NCI-H1436 (cell line): ENCODE measurements at places on chromosomes 16 and 17.
A peak's percentile ranks its signal among the peaks of the same experiment; 100 is the strongest.

GRCh38 chr16:1169285-1170075 lies 16.6 kb downstream of the CACNA1H start:
- DNase-seq = no peak

DNA sequence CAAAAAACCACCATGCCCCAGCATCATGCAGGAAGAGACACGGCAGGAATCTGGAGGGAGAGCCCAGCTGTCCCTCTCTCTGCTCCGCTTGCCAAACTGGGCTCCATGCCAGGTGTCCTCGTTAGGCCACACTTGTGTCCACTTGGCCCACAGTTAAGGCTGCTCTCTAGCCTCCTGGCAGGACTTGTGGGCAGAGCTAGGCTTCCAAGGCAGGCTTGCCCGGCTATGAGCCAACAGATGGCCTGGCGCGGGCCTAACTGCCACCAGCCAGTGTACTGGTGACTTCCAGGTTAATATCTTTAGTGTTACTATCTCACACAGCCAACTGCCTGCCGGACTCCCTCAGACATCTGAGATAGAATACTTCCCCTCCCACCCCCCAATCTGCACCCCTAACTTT lies 10.6 kb downstream of the ATP6V0D1 start:
- no peak for DNase-seq

GRCh38 chr17:82592767-82593589 lies 55.3 kb downstream of the WDR45B start:
- DNase-seq = peak; percentile 85

DNA sequence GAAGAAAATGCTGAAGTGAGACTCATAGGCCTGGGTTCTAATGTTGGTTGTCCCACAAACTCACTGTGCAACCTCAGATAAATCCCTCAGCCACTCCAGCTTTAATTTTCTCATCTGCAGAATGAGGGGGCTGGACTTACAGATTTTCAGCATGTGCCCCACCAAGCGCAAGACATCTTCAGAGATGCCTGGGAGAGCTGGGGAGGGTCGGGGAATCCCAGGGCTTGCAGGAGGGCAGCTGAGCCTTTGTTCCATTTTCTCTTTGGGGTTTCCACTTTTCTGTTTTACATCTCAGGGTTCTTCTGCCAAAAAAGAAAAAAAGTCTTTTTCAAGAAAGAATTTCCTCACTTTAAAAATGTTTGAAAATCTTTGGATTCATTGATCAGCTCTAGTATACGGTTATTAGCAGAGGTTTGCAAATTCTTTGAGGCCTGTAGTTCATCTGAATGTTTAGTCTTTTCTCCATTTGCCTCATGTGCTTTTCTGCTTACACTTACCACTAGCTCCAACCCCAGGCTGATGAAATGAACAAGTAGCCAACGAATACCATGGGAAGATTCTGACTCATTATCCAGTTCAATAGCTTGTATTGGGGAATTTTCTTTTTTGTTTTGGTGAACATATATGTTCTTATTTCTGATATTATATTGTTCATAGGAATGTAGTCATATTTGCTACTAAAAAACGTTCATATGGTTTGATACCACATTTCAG lies 56.4 kb downstream of the CHD9 start:
- DNase-seq = no peak

DNA sequence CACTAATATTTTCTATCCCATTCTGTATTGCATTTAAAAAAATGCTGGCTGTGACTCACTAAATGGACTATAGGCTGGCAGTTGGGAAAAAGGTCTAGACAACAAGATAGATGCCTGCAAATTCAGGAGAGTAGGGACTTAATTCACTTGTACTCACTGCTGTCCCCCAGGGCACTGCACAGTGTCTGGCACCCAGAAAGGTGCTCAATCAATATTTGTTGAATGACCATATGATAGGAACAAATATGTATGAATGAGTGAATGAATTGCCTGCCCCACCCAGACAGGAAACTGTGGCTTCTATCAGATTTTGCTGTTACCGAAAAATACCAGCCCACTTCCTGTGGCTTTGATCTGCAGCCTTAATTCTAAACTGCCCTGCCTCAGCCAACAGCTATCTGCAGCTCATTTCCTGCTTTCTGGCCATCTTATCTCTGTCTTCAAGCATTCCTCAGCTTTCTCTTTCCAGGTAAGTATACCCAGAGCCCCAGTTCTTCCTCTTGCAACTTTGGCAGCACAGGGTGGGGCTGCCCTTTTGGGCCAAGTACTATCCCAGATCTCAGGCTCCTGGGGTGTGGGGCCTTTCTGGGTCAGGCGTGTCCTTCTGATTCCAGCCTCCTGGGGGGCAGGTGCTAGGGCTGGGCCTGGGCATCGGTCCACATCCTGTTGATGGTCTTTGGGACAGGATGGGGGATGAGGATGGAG lies 15.3 kb upstream of the TNS4 start:
- DNase-seq = no peak

DNA sequence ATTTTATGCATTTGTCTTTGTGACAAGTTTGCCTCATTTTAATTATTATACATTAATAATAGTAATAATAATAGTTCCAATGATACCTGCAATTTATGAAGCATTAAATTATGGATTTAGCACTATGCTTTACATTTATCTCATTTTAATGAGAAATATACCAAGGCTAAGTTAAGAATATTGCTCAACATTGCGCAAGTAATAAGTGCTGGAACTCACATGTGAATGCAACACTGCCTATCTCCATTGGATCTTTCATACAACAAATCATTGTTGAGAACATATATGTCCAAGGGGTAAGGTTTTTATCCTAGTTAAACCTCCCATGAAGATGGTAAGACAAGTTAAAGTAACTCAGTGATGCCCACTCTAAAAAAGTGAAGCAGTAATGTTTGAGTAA lies 703.7 kb upstream of the SOX9 start:
- no peak for DNase-seq

GRCh38 chr16:87470332-87470731 lies 22.5 kb downstream of the ZCCHC14 start:
- DNase-seq = no peak

DNA sequence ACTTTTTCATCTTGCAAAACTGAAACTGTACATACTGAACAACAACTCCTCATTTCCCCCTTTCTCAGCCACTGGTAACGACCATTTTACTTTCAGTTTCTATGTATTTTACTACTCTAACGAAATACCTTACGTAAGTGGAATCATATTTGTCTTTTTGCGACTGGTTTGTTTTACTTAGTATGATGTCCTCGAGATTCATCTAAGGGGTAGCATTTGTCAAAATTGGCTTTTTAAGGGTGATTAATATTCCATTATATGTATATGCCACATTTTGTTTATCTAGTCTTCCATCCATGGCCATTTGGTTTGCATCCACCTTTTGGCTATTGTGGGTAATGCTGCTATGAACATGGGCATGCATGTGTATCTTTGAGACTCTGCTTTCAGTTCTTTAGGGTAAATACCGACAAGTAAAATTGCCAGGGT lies 10.4 kb downstream of the KPNB1 start:
- DNase-seq = no peak

GRCh38 chr17:66952031-66952524 lies 12.4 kb upstream of the CACNG4 start:
- no peak for DNase-seq

DNA sequence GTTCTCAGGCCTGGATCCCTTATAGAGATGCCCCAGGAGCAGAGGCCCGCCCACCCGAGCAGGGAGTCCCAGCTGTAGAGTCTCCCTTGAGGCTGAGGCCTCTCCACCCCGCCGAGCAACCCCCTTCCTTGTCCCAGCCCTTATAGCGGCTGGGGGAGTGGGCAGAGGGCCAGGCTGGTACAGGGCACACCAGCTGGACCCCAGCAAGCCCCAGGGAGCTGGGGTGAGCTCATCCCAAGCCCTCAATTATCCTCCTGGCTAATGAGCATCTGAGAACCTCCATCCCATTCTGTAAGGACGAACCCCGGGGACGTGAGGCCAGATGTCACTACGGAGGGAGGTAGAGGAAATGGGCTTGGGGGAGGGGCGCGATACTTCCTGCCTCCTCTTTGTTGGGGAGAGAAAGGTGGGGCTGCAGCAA lies 3.2 kb upstream of the SNN start:
- DNase-seq = peak; percentile 32

DNA sequence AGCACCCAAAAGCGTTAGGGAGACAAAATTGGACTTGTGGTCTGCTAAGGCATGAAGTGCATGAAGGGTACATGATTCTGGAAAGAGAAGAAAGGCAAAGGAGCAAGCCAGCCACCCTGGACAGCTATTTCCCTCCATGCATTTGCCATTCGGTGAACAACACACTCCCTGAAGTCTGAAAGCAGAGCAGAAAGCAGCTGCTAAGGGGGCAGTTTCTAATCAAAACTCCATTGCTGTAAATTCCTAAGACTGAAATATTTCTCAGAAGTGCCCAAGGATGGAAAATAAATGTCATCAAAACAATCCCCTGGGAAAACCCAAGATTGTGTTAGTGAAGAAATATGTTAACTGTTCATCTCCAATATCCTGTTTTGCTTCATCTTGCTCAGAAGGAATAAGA lies 44.3 kb downstream of the PMP22 start:
- DNase-seq = no peak

GRCh38 chr17:8740486-8740885 lies 4.2 kb downstream of the CCDC42 start:
- DNase-seq = no peak

GRCh38 chr17:81865358-81865732 lies 5.0 kb upstream of the P4HB start:
- no peak for DNase-seq

DNA sequence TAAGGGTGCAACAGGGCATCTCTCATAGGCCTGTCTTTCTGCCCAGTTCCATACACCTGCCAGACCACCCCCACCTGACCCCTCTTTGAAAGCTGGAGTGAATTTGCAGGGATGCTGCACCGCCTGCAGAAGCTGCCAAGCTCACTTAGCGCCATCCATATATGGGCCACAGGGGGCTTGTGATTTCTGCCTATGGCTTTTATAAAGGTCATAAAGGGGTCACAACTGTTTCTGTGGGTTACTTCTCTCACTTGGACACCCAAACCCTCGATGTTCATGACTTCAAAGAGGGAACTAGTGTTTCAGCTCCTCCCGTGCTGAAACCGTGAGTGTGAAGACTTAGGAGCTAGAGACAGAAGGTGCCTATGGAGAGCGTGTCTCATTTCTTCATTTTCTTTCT lies 23.9 kb upstream of the MEAK7 start:
- no peak for DNase-seq

GRCh38 chr17:37885136-37885535 lies 39.1 kb upstream of the TBC1D3K start:
- DNase-seq = no peak

DNA sequence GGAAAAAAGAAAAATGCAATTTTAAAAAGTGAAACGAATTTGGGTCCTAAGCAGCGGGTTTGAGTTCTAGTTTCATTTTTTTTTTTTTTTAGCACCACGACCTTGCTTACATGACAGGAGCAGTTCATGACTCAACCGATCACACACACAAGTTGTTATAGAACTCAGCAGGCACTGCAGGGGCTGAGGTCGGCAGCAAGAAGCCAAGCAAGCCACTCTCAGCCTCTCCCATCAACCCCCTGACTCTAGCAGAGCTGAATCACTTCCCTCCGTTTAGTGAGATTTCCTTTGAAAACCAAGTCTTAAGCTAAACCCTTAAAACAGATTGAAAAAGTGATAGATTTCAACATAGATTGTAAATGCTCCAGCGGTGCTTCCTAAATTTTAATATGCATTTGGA lies 520.8 kb downstream of the HAPSTR1 start:
- no peak for DNase-seq

DNA sequence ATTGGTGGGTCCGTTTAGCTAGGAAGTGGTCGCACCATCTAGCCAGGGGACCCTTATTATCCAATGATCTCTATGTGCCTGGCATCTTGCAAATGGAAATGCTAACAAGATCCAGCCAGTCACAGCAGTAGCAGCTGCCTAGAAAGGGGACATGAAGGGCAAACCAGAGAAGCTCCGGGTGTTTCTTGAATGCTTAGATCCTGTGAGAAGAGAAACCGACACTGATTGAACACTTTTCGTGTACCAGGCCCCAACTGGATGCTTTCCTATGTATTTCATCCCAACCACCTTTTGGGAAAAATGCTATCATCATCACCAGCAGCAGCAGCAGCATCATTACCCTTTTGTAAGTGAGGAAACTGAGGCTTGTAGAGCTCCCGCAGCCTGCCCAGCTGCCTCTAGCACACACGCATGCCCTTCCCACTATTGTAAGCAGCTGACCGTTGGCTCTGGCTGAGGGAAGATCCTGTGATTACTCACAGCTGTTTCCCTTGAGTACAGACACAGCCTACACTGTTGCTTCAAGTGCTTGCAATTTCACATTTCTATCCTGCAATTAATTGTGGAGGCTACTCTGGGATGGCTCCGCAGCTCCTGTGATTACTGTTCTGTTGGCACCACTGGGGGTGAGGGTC lies 180.7 kb upstream of the CACNG5 start:
- DNase-seq = no peak

DNA sequence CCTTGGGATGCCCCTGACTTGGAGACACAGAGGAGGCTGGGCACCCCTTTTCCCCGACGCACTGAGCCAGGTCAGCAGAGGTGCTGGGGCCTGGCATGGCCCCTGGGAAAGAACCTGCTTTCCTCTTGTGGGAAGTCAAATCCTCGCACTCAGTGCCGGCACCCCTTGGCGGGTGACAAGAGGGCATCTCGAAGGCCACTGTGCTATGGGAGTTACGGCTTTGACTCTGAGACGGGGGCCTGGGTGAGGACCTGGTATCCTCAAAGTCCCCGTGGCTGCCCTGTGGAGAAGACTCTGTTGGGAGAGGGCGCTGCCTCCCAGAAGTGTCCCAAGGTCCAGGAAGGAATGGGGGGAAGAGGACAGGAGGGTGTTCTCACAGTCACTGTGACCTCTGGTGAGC lies 117.0 kb downstream of the METRNL start:
- DNase-seq = no peak

DNA sequence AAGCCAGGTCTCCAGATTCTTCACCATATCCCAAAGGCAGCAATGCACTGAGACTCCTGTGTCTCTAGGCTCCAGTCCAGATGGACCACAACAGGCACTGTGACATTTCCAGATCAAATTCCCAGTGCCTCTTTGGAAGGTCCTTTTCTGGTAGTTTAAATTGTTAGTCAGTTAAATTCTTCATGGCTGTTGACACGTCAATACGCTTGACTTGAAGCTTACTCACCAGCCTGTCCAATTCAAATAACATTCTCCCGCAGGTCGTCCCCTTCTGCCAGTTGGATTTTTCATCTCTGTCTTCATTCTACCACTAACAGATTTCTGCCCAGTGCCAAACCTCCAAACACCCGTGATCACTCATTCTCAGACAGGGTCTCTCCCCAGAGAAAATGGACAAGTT lies 86.7 kb downstream of the SHISA9 start:
- DNase-seq = no peak
